ENCODE measurements at places on chromosomes 7 and 10.

DNA sequence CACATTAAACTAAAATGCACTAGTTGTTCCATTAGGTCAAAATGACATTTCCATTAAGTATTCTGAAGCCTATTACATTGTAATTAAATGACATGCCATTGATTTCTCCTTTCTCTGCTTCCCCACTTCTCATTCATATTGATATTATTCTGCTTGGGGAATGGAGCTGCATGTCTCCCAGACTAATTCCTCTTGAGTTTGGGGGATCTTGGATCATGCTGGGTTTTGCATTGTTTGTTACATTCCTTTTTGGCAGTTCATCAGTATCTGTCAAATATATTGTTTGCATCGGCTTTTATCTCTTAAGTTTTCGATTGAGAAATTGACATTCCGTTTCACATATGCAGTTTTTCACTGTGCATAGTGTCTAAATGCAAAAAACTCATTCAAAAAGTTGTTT, 65.1 kb upstream of the CYP26C1 start:
- DNase-seq, result no peak

DNA sequence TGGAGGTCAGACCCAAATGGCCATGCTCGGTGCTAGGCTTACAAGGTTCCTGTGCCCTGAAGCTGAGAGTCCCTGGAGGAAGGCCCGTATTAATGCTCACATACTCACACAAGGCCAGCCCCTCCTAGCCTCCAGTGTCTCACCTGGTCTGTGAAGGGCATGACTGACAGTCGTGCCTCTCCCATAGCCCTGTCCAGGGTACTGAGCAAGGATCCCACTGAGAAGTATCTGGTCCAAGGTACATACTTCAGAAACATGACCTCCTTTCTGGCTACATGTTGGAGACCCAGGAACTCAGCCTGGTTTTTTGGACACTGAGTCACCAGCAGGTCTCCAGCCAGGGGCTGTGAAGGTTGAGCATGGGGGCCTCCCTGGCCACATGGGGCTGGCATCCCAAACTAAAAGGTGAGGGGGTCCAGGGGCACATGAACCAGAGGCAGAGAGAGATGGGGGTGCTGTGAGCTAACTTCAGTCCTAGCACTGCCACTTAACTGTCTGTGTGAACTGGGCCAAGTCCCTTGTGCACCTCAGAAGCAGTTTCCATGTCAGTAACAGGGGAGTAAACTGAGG, 17.6 kb upstream of the RASGEF1A start:
- no peak for DNase-seq

GRCh38 chr10:12384906-12385305, 35.6 kb downstream of the CAMK1D start:
- DNase-seq, result no peak

- no peak for DNase-seq
These were observed 115.5 kb downstream of the SPAG6 start for GRCh38 chr10:22460531-22461403.

DNA sequence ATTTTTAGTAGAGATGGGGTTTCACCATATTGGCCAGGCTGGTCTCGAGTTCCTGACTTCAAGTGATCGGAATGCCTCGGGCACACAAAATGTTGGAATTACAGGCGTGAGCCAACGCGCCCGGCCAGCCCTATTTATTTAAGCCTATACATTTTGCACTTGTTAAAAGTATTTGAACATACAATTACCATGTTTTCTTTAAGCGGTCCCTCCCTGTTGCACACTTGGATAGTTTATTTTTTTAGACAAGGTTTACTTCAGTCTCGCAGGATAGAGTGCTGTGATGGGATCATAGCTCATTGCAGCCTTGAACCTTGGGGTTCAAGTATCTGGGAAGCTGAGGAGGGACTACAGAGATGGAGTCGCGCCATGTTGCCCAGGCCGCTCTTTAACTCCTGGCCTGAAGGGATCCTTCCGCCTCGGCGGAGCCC, 35.7 kb upstream of the SRRM3 start:
- DNase-seq, result no peak

DNA sequence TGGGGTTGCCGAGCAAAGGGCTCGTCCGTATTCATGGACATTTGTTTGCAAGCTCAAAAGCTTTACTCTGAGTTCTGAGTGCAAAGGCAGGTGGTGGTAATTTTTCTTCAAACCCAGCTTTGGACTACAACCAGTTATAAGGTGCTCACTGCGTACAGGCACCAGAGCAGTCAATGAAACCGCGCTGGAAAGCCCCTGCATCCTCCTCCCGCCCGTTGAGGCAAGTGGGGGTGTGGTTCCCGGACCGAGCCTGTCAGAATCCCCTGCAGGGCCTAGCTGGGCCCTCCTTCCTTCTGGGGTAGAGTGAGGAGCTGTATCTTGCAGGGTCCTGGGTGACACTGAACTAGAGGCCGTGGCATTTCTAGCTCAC, 22.3 kb downstream of the AMZ1 start:
- peak; percentile 79 for DNase-seq

DNA sequence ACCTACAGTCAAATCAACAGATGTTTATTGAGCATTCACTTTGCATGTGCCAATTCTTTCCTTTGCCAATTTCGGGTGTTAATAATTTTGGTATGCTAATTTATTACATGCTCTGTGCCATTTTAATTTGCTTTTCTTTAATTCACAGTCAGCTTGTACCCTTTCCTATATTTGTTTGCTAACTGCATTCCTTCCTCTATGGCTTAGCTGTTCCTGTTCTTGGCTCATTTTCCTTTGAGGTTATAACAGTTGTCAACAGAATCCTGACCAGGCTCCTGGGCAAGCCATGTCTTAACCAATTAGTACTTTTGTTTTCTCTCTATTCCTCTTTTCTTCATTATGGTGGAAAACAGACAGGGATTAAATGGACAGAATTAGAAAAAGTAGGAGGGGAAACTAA, 73.6 kb upstream of the RPA3 start:
- no peak for DNase-seq

DNA sequence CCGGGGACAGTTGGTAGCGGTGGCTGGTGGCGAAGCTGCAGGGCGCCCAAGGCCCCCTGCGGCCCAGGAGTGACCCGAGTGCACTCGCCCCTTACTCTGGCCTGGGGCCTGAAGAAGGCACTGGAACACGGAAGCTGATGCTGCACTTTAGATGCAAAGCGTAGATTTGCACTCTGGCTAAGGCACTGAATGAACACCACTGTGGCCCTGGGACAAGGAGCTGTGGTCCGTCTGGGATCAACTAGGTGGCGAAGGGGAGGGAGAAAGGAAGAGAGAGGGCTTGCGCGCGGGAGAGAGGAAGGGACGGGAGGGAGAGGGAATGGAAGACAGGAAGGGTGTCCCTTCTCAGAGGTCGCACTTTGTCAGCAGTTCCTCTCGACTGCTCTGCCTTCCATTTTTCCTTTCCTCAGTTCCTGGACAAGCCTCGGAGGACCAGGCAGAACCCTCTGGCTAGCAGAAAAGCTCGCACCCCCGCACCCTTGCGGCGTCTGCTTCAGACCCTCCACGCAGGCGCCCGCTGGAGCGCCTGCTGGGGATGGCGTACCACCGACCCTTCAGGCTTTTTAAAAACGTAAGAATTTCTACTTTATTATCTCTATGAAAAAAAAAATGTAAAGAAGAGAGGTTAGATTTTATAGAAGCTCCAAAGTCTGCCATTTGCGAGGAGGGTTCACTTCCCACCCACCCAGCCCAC, 1.2 kb downstream of the FERD3L start:
- no peak for DNase-seq

DNA sequence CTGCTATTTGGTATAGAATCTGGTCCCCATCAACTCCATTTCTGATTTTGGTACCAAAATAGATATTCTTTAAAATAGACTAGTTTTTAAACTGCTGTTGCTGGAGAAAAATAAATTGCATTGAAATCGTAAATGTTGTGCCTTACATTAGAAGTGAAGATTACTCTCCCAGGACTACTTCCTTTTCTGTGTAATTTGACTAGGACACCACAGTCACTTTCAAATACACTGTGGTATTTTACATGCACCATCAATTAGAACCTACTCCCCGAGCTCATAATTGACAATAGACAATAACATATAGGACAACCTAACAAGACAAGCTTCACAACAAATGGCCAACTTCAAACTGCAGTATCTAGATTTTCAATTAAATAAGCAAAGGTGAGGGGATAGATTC, 211.5 kb downstream of the DGKB start:
- no peak for DNase-seq

DNA sequence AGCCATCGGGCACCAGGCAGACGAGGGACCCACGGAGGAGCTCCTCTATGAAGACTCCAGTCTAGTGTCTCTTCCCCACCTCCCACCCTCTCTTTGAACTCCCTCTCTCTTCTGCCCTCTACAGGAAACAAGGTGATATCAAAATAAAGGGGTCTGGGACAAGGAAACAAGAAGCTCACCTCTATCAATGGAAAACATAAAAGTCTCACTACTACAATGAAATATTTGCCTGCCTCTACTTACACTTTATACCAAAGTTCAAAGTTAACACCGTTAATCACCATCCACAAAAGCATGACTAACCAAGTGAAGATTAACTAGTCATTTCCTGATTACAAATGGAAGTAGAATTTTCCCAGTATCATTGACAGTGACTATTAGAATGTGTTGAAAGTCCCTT, 82.2 kb downstream of the PARD3 start:
- no peak for DNase-seq

GRCh38 chr10:35451151-35452016, 115.1 kb downstream of the CCNY start:
- DNase-seq, result no peak

GRCh38 chr10:3411044-3411443, 238.5 kb upstream of the PITRM1 start:
- no peak for DNase-seq

- no peak for DNase-seq
These were observed 68.2 kb downstream of the ELAPOR2 start for GRCh38 chr7:86991093-86991769.

- peak; percentile 7 for DNase-seq
These were observed 111.1 kb upstream of the FAM20C start for GRCh38 chr7:81068-81925.

- DNase-seq, result peak; percentile 57
These were observed 7.3 kb upstream of the MNX1 start for GRCh38 chr7:157017603-157018327.
